Iris pigment epithelial cell (primary cell): ENCODE measurements at places on chromosomes 7 and 10.

DNA sequence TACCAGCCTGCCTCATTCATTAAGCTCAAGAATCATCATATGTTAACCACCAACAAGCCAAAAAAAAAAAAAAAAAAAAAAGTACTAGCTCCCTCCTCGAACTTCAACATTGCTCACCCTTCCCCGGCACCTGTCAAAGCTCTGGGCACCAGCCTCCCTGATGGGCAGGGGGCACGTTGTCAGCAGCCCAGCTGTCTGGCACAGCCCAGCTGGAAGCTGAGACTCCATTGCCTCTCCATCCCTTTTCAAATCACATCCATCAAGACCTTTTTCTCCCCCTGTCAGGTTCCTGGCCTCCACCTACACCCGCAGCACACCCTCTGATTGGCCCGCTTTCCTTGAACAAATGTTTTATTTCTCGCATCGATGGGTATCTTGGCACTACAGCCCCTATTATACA lies 913.3 kb upstream of the AUTS2 start:
- no peak for DNase-seq

DNA sequence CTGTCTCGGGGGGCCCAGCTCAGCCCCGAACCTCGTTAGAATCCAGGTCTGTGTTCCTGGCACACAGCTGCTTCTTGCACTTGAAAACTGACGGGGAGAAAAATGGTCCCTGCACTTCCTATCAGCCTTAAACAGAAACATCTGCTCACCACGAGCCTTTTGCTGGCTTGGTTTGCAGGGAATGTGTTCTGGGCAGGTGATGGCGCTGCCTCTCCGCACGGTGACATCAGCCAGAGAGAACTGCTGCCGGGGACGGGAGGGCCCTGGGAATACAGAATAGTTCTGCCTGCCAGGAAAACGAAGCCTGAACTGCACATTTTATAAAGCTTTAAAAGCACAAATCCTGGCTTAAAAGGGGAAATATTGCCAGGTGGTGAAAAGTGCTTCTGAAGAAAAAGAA lies 622.5 kb downstream of the TYW1 start:
- DNase-seq = no peak

GRCh38 chr10:128835361-128835760 lies 631.7 kb upstream of the MGMT start:
- no peak for DNase-seq

GRCh38 chr7:22900101-22900500 lies 77.5 kb upstream of the TOMM7 start:
- no peak for DNase-seq

GRCh38 chr7:106126170-106126938 lies 14.2 kb upstream of the SYPL1 start:
- DNase-seq = peak; percentile 75

- DNase-seq = no peak
Measured at GRCh38 chr7:26583094-26583648, 281.2 kb downstream of the SKAP2 start.

GRCh38 chr10:986137-986825 lies 2.0 kb upstream of the GTPBP4 start:
- peak; percentile 87 for DNase-seq

- no peak for DNase-seq
Measured at GRCh38 chr10:64093946-64094535, 572.8 kb downstream of the REEP3 start.

GRCh38 chr10:124117833-124118232 lies 24.4 kb upstream of the CHST15 start:
- DNase-seq = no peak

GRCh38 chr7:12722636-12723605 lies 35.5 kb downstream of the ARL4A start:
- no peak for DNase-seq

DNA sequence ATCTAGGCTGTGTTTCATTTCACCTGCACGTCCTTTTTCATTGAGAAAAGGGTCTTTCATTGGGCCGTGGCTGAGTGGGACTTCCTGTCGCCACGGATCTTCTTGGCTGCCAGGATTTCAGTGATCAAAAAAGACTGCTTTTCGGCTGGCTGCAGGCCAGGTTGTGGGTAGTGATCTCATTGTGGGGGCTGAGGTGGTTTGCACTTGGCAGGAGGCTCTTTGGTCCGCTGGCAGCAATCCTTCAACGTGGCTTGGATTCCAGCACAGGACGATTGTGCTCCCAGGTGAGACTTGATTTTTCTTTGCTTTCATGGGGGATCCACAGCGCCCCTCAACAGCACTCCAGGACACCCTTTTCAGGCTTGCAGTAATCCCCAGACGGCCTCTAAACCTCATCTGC lies 29.0 kb upstream of the ZNF273 start:
- no peak for DNase-seq

GRCh38 chr10:69732826-69733150 lies 68.9 kb upstream of the COL13A1 start:
- no peak for DNase-seq

GRCh38 chr10:75959209-75959608 lies 527.8 kb downstream of the LRMDA start:
- DNase-seq = peak; percentile 74

GRCh38 chr7:33750177-33750576 lies 155.2 kb upstream of the BMPER start:
- DNase-seq = peak; percentile 39

GRCh38 chr7:133358708-133359107 lies 105.8 kb downstream of the EXOC4 start:
- peak; percentile 61 for DNase-seq

DNA sequence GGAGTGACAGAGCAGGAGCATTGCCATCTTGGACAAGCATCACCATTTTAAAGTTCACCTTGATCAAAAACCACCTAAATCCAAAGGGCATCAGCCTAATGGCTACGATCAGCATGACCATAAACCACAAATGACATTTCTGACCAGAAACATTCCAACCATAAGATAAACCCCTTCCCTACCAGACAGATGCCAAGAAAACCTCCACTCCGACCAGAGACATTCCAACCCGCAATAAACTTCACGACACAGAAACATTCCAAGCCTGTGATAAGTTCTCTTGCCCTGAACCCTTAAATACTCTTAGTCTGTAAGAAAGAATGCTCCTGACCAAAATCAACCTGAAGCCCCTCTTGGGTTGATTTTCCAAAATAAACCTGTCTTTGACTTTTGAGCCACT lies 606.9 kb downstream of the POM121L12 start:
- DNase-seq = peak; percentile 0

DNA sequence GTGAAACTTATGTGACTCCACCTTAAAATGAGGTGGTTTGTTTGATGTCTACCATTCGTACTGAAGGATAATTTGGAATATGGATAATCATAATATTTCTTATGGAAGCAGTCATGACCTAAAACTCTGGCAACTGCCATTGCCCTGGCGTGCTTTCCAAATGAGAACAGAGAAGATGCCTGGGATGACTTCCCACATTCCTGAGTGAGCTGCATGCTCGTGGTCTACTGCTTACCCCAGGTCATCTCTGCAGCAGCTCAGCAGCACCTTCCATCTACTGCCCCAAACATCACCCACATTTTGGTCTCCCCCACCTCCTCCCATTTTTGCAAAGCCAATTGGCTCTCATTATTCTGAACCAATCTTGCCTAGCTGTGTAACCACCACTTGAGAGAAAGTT lies 40.1 kb downstream of the LYZL1 start:
- peak; percentile 47 for DNase-seq

- DNase-seq = no peak
Measured at GRCh38 chr10:3654496-3654895, 130.5 kb downstream of the KLF6 start.

DNA sequence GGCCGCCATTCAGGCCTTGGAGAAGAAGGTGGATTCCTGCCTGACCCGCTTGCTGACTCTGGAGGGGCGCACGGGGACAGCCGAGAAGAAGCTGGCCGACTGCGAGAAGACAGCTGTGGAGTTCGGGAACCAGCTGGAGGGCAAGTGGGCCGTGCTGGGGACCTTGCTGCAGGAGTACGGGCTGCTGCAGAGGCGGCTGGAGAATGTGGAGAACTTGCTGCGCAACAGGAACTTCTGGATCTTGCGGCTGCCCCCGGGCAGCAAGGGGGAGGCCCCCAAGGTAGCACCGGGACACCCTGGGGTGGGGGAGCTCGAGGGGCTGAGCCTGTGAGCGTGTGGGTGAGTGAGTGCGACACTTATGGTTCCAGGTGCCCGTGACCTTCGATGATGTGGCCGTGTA lies 4.5 kb downstream of the ZNF783 start:
- no peak for DNase-seq

- DNase-seq = no peak
Measured at GRCh38 chr7:96316949-96317348, 4.9 kb downstream of the SLC25A13 start.

- DNase-seq = peak; percentile 90
Measured at GRCh38 chr10:92690211-92690914, 608 bp downstream of the HHEX start.

DNA sequence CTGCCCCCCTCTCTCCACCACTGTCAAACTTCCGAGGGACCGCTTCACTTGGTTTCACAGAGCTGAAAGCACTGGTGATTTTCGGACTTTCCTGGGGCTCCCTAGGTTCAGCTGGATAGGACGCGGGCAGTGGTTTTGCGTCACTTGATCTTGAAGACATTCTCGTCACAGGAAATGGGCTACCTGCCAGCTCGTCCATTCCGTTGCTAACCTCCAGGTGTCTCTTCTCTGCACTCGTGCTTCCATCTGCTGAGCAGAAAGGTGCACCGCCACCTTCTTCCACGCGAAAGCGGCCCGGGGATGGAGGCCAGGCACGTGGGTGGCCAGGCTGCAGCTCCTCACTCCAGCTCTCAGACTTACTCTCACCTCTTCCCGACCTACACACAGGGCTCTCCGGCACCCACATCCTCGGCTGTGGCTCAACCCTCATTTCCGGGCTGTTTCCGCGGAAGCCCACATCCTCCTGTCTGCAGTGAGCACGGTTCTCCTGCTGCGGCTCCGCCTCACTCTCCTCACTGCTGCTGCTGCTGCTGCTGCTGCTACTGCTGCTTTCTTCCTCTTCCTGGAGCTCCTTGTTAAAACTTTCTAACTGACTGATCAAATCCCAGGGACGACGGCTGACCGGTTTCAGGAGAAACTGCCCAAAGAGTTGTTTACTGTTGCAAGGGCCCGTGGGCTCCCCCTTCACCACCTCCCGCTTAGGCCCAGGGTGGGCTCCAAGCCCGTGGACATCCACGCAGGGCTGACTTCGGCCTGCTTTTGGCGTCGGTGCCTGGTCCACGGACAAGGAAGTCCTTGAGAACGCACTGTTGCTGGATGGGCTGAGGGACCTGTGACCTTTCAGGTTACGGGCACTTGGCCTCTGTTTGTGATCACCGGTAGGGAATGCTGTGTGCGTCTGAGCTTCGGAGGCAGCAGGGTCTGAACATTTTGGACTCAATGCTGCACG lies 32.1 kb downstream of the JCAD start:
- DNase-seq = peak; percentile 59

GRCh38 chr10:66349726-66350125 lies 576.1 kb upstream of the LRRTM3 start:
- peak; percentile 37 for DNase-seq

GRCh38 chr7:101244375-101245146 lies at the start of gene FIS1:
FIS1 (minus strand) TSS chr7:101245081; CDS start chr7:101245004, 77 bp downstream.
- DNase-seq = peak; percentile 90

- DNase-seq = peak; percentile 92
Measured at GRCh38 chr7:17185690-17186070, 112.8 kb upstream of the AHR start.

- DNase-seq = no peak
Measured at GRCh38 chr10:49707585-49707984, 28.1 kb downstream of the C10orf53 start.

DNA sequence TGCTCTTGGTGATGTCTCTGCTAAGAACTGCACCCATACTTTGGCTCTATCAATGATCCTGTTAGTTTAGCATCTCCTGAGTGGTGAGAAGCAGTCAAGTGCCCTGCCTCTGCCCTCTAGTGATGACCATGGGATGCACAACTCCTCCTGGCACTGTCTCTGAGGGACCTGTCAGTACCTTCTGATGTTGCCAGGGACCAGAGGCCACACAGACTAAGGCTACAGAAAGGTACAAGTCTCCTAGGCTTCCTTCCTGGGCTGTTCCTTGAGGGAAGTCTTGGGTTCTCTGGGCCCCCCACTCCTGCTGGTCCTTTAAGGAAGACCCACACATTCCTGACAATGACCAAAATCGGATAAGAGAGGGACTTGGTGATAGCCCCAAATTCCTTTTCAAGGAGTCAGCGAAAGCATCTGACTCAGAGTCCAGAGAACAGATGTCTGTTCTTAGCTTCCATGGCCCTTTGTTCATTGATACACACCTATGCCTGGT lies 15.3 kb downstream of the NKX2-3 start:
- DNase-seq = no peak

DNA sequence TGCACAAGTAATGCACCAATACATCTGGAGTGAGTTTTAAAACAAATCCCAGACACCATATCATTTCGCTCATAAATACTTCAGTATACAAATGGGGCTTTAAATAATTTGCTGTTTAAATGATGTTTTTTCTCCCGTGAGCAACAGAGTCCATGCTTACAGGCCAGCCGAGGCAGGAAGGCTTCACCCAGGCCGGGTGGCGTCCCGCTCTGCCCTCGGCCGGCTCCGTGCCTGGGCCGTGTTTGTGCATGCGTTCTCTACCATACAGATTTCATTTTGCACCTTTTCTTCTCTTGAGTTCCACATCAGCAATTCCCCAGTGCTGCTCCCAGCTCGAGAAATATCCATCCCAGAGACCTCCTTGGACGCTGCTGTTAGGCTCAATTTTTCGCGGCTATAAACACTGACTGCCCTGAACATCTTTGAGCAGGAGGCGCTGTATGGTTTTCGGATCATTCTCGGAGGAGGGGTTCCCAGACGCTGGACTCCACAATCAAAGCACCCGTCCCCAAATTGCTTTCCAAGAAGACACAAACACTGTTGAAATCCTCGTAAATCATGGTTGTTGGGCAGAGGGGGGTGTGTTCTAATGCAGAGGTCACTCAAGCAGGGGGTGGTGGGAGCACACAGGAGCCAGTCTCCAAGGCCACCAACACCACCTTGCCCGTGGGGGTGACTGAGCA lies 91.6 kb downstream of the MICALL2 start:
- no peak for DNase-seq

GRCh38 chr10:103448746-103449145 lies 3.4 kb downstream of the CALHM2 start:
- DNase-seq = peak; percentile 85

DNA sequence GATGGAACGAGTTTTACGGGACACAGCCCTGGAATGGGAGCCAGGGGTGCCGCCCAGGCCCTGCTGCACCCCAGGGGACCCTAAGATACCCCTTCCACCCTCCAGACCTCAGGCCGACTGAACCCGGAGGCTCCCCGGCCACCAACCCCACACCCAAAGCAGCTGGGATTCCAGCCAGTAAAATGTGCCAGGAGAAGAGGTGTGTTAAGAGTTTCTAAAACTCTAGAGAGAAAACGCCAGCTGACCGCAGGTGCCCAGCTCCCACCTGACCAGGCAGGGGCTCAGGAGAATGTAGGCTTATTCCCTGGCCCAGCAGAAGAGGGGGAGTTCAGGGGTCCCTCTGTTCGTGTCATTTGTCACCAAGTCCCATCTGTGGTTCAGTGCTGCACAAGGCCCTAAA lies 17.5 kb downstream of the NUDT1 start:
- no peak for DNase-seq
